ENCODE measurements at places on chromosomes 4 and X. TPM values are rescaled to one million over a fixed set of nuclear protein-coding genes. Genes with fewer than 3 reads are reported as not detected.

Gene ARX
- total RNA-seq = 0.18 TPM

Gene PCDH10
- 0.29 TPM for total RNA-seq

Gene RNF113A
- total RNA-seq = 42.0 TPM

Gene ZNF275
- 0.87 TPM for total RNA-seq

Gene CSAG1
- not detected for total RNA-seq

Gene TMEM33
- 45.1 TPM for total RNA-seq

Gene SLITRK2
- not detected for total RNA-seq

Gene RCHY1
- 14.2 TPM for total RNA-seq

Gene PPEF2
- total RNA-seq = not detected

Gene CDS1
- total RNA-seq = 14.7 TPM

Gene MAGED4B
- 11.0 TPM for total RNA-seq

DNA sequence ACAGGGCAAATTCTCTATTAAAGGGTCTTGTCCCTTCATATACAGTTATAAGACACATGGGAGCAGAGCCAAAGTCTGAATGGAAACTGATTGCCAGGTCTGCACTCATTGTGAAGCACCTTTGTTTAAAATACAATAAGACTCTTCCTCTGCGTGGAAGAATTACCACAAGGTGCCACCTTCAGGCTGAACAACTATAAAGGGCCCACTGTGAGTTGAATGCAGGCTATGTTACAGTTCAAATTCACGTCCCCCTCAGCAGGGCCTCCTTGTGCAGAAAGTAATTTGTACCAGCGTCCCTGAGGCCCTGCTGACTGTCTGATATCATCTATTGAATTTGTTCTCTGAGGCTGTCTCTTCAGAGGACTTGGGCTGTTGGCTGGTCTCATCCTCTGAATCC, 225.8 kb upstream of the TEX13C start:
- no peaks in the 10 kb centered on the region for H3K36me3 ChIP-seq
- H3K4me1 ChIP-seq = no peaks in the 10 kb centered on the region
- H3K27ac ChIP-seq = no peak overlapping the region
- H3K27me3 ChIP-seq = no peaks in the 10 kb centered on the region
- DNase-seq = no peak
- H3K4me3 ChIP-seq = no peak overlapping the region

DNA sequence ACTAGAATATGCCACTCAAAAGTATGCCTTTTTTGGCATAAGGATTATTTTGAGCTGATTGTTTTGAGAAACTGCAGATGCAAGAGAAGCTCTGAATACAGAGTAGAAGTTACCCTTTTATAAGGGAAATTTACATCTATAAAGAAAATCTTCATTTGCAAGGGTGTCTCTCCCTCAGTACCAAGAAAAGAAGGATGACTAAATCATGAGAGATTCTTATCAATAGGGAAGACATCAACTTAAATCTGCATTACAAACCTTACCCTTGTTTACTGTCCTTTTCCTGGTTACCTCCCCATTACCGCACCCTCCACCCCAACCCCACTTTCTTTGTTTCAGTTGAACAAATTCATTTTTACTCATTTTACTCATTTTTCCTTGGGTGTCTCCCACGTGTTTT, 62.5 kb downstream of the RLIM start:
- no peaks in the 10 kb centered on the region for H3K36me3 ChIP-seq
- H3K4me1 ChIP-seq = peaks cover 6% of the 10 kb centered on the region
- no peaks in the 10 kb centered on the region for H3K27me3 ChIP-seq
- H3K4me3 ChIP-seq = no peak overlapping the region
- no peak for DNase-seq

DNA sequence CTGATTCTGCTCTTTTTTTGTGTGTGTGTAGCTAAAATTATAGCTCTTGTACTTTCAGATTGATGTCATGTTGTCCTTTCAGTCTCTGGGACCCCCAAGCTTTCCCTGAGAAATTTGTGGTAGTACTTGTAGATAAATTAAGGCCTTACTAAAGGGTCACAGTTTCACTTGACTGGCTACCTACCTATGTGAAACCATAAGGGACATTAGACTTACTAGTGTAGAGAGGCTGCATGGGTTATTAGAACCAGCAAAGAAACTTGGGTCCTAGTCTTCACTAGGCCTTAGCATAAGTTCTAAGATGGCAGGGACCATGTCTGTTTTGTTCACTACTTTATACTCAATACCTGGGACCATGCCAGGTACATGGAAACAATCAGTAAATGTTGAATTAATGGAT, 21.4 kb downstream of the WDR44 start:
- no peak for DNase-seq
- no peak overlapping the region for H3K4me3 ChIP-seq
- no peaks in the 10 kb centered on the region for H3K27me3 ChIP-seq
- H3K36me3 ChIP-seq = no peaks in the 10 kb centered on the region

- H3K36me3 ChIP-seq = no peaks in the 10 kb centered on the region
- no peaks in the 10 kb centered on the region for H3K27me3 ChIP-seq
Observed at GRCh38 chrX:103157496-103158316, 57.2 kb upstream of the BEX4 start.

GRCh38 chr4:76283900-76284299, 22.6 kb upstream of the STBD1 start:
- H3K27ac ChIP-seq = no peak overlapping the region
- H3K27me3 ChIP-seq = no peaks in the 10 kb centered on the region
- H3K4me3 ChIP-seq = no peak overlapping the region
- no peaks in the 10 kb centered on the region for H3K36me3 ChIP-seq

- no peak overlapping the region for H3K27ac ChIP-seq
- no peak overlapping the region for H3K4me3 ChIP-seq
- H3K36me3 ChIP-seq = no peaks in the 10 kb centered on the region
- no peak for DNase-seq
- no peaks in the 10 kb centered on the region for H3K27me3 ChIP-seq
Observed at GRCh38 chr4:169054879-169055278, 44.8 kb upstream of the CBR4 start.

DNA sequence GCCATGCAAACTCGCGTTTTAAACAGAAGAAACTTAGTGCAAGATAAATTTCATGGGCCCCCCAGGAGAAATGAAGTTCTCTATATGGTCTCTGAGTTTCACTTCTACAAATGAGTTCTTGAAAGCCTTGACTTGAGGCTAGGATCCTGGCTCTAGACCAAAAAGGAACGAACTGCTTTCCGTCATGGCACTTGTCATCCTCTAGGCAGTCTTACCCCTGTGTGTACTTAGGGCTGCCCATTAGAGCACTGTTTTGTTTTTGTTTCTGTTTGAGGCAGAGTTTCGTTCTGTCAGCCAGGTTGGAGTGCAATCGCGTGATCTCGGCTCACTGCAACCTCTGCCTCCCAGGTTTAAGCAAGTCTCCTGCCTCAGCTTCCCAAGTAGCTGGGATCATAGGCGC, 29.0 kb downstream of the RNF4 start:
- peaks cover 91% of the 10 kb centered on the region for H3K36me3 ChIP-seq
- H3K4me3 ChIP-seq = no peak overlapping the region
- H3K4me1 ChIP-seq = peaks cover 44% of the 10 kb centered on the region
- no peak overlapping the region for H3K27ac ChIP-seq
- H3K27me3 ChIP-seq = no peaks in the 10 kb centered on the region

DNA sequence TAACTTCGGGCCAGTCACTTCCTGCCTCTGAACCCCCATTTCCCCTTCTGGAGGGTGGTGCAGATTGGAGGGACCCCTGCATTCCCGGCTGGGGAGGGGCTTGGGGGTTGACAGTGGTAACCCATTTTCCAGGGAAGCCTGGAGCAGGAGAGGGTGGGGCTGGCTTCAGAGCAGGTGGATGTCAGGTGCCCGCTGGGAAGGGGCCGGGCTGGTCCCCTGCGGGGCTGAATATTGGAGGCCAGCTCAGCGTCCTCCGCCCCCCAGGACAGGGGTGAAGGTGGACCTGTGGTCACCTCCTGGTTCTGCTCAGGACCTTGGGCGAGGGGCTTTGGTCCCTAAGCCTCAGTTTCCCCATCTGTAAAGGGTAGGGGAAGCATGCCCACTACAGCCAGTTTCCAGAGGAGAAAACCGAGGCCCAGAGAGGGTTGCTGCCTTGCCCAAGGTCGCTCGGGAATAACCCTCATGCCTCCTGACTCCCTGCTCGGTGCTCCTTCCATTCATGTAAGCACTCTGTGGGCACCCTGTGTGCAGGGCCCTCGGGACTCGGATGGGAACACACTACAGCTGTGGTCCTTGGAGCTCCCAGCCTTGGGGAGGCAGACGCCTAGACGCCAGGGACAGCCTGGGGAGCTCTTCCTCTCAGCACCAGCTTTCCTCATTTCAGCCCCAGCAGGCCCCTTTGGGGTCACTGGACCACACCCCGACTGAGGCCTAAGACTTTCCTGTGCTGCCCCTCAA, 683 bp downstream of the MAN2B2 start:
- peaks cover 20% of the 10 kb centered on the region for H3K36me3 ChIP-seq
- H3K27ac ChIP-seq = peak overlapping the region; percentile 82
- peaks cover 31% of the 10 kb centered on the region for H3K4me1 ChIP-seq
- DNase-seq = no peak
- no peaks in the 10 kb centered on the region for H3K27me3 ChIP-seq

GRCh38 chrX:38151441-38151840, 69.2 kb downstream of the SRPX start:
- no peaks in the 10 kb centered on the region for H3K27me3 ChIP-seq
- no peak overlapping the region for H3K27ac ChIP-seq
- no peaks in the 10 kb centered on the region for H3K36me3 ChIP-seq
- no peaks in the 10 kb centered on the region for H3K4me1 ChIP-seq
- no peak for DNase-seq

DNA sequence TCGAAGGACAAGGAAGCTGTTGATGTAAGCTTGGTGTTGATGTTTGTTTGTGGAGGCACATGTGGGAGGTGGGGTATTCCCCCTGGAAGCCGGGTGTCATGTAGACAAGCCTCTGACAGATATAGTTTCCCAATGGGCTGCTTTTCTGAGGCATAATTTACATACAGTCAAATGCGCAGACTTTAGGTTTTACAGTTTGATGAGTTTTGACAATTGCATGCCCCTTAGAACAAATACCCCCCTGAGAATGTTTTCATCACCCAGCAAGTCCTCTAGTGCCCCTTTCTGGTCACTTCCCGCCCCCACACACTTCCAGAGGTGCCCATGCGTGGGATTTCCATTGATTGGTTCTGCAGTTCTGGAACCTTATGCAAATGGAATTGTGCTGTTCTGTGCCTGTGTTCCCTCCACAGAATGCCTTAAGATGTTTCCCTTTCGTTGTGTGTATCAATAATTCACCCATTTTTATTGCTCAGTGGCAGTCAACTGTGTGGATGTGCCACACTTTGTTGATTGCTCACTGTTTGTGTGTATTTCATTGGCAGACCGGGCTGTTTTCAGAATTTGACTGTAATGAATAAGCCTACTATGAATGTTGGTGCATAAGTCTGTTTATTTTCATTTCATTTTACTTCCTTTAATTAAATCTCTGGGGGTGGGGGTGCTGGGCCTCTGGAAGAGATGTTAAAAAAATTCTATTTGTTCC, 8.5 kb downstream of the EVC start:
- DNase-seq = no peak
- H3K27ac ChIP-seq = no peak overlapping the region
- no peak overlapping the region for H3K4me3 ChIP-seq
- peaks cover 4% of the 10 kb centered on the region for H3K4me1 ChIP-seq

DNA sequence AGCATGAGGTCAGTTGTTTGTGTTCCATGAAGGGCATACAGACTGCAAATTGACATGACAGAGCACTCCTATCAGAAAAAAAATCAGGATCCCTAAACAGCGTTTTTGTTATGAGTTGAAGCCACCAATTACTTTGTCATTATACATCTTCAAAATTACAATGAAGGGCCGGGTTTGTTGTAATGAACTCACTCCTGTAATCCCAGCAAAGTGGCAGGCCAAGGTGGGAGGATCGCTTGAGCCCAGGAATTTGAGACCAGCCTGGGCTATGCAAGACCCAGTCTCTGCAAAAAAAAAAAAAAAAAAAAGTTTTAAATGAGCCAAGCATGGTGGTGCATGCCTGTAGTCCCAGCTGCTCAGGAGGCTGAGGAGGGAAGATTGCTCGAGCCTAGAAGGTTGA, 3.5 kb upstream of the DCTD start:
- no peaks in the 10 kb centered on the region for H3K27me3 ChIP-seq
- peaks cover 33% of the 10 kb centered on the region for H3K4me1 ChIP-seq
- no peaks in the 10 kb centered on the region for H3K36me3 ChIP-seq

DNA sequence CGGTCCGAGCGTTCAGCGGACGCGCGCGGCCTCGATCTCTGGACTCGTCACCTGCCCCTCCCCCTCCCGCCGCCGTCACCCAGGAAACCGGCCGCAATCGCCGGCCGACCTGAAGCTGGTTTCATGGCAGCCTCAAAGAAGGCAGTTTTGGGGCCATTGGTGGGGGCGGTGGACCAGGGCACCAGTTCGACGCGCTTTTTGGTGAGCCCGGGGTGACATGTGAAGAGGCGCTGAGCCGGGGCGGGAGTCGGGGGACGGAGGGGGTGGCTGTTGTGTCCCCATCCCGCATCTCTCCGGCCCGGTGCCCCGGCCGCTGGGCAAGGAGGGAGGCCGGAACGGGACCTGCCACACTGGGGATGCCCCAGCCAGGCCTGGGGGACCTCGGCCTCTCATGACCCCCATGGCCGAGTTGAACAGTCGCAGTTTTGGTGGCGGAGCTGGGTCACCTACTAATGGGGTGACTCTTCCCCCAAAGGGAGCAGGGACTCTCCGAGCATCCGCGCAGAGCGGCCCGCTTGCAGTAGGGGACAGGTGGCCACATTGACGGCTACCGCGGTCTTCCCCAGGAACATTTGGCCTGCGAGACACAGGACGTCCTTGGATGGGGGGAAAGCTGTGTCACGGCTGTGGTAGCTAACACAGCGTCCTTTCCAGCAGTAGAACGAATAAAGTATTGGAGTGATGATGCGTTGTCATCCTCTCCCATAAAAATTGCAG, at the start of gene GK:
TSS of gene GK (plus strand) at position 9 of the 717 bp plus-strand sequence. CDS start at position 124, 115 bp downstream.
- peak; percentile 45 for DNase-seq
- H3K27ac ChIP-seq = peak within 1 kb of the TSS; percentile 72
- peaks cover 14% of the 10 kb centered on the region for H3K4me1 ChIP-seq
- peak within 1 kb of the TSS; percentile 64 for H3K4me3 ChIP-seq
- no peaks in the 10 kb centered on the region for H3K27me3 ChIP-seq

DNA sequence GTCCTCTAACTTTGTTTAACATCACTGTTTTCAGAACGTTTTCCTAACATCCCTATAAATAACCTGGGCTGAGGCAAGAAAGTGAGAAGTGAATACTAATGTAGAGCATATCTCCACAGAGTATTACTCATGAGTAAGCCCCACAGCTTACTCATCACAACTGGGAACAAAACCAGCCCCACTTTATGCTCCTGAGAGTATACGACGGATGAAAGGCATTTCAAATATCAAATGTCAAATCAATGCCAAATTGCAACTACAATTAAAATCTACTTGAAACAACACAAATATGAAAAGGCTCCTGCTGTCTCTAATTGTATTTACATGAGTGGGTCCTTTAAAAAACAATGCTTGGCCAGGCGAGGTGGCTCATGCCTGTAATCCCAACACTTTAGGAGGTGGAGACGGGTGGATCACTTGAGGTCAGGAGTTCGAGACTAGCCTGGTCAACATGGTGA, 41.2 kb downstream of the SH3RF1 start:
- peak overlapping the region; percentile 56 for H3K27ac ChIP-seq
- no peaks in the 10 kb centered on the region for H3K27me3 ChIP-seq
- peaks cover 55% of the 10 kb centered on the region for H3K4me1 ChIP-seq
- no peak overlapping the region for H3K4me3 ChIP-seq
- no peak for DNase-seq

GRCh38 chr4:93764639-93765246, 63.8 kb upstream of the ATOH1 start:
- no peaks in the 10 kb centered on the region for H3K4me1 ChIP-seq
- H3K36me3 ChIP-seq = no peaks in the 10 kb centered on the region
- peak; percentile 72 for DNase-seq
- H3K27me3 ChIP-seq = no peaks in the 10 kb centered on the region
- no peak overlapping the region for H3K4me3 ChIP-seq

Measured in stomach (tissue), 19 donors.